ENCODE measurements at places on chromosomes 16 and 17.

DNA sequence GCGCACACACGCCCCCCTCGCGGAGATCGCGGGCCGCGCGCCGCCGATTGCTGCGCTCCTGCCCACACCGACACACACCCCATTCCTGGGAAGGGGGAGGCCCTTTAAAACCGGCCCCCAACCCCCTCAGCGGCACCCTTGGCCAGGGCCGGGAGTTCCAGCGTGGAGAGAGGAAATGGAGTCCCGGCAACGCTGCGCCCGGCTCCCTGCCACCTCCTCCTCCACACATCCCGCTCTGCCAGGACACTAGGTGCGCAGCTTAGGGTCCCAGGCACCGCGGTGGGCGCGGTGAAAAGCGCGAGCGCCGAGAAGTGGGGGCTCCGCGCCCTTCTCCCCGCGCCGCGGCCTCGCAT, 397 bp downstream of the CDC42EP4 start:
- DNase-seq = no peak

- DNase-seq = peak; percentile 76
These were observed 41.1 kb downstream of the FTO start for GRCh38 chr16:53745086-53745485.

DNA sequence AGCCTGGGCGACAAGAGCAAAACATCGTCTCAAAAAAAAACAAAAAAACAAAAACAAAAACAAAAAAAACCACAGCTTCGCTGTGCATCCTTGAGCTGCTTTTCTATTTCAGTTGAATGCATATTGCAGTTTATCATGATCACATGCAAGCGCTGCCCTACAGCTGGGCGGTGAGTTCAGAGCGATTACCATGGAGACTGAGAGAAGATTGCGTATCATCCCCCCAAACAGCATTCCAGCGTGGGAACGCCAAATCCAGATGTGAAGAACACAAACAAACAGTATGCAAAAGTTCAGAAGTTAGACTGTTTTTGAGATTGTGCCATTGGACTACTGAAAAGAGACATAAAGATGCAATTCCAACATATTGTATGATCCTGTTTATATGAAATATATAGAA, 15.1 kb upstream of the SLC52A1 start:
- DNase-seq = no peak

DNA sequence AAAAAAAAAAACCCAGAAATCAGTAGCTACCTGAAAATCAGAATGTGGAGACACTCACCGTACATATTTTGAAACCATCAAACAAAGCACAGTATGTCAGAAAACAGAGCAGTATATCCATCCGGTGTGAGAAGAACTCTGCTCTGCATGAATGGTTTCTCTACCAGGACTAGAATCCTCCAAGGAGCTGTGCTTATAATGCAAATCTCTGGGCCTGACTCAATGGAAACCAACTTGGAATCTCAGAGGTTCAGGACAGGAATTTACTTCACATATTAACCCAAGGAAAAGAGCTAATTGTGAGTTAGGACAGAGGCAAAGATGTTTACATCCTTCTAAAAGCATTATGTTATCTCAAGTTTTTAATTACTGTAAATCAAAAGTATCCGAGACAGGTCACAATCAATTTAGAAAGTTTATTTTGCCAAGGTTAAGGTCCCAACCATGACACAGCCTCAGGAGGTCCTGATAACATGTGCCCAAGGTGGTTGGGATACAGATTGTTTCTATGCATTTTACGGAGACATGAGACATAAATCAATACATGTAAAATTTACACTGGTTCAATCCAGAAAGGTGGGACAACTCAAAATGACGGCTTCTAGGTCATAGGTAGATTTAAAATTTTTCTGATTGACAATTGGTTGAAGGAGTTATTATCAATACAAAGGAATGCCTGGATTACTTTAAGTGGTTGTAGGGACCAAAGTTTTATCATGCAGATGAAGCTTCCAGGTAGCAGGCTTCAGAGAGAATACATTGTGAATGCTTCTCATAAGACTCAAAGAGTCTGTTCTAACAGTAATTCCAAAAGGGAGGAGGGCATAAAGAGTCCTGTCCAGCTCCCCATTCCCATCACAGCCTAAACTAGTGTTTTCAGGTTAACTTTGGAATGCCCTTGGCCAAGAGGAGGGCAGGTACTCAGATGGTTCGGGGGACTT, 164.1 kb downstream of the CDH8 start:
- no peak for DNase-seq

- no peak for DNase-seq
These were observed 30.3 kb downstream of the PIK3R5 start for GRCh38 chr17:8935191-8935590.

- peak; percentile 87 for DNase-seq
These were observed 9.3 kb upstream of the WBP2 start for GRCh38 chr17:75864448-75864871.

DNA sequence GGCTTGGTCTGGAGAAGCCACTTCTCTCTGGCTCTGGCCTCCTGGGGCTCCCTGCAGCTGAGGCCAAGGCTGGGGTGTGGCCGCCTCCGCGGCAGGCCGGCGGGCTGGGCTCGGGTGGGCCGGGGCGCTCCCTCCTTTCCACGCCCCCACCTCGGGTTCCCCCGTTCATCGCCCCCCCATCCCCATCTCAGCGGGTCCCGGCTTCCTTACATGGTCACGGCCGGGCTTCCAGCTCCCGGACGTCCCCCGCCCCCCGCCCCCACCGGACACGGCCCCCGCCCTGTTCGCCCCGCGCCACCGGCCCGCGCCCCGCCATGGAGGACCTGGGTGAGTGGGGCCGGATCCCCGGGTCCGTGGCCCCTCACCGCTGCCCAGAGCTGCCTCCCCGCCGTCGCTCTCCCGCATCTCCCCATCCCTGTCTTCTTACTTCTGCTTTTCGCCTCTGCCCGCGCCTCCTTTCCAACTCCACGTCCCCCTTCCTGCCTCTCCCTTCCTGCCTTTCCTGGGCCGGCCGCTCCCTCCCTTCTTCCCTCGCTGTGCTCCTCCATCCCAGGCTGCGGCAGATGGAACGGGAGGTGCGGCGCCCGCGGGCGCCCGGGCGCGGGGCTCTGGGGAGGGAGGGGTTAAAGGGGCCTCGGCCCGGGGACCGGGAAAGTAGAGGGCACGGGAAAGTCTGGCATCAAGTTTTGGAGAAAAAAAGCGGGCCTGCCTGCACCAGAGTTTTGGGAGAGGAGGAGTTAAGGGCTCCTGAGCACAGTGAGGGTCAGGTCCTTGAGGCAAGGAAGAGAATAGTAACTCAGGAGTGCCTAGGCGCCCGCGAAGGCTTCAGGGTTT, at the start of gene TGFB1I1:
Gene TGFB1I1 (plus strand): TSS at position 278 of the 834 bp plus-strand sequence. CDS start 37 bp downstream, at position 315.
- peak; percentile 67 for DNase-seq

GRCh38 chr16:17308186-17308585, 162.6 kb downstream of the XYLT1 start:
- DNase-seq = no peak

GRCh38 chr17:38352245-38353085, 821 bp downstream of the SOCS7 start:
- DNase-seq = no peak

- DNase-seq = no peak
These were observed 13.5 kb downstream of the ADORA2B start for GRCh38 chr17:15958484-15958854.

DNA sequence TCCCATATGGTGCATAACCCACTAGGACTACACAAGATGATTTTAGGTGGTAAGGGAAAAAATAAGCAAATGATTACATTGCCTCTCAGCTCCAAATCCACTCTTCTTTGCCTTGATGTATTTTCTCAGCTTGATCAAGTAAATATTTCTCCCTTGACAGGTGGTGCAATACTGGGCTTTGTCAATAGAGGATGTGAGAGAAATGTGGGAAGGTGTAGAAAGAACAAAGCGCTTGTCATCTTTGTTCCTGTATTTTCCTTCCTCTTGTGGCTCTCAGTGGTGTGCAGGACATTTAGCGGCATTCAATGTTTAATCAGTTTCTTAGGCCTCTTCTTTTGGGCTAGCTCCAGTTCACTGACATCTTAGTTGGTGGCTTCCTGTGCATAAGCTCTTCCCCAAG, 1165.8 kb upstream of the GOT2 start:
- DNase-seq = no peak

DNA sequence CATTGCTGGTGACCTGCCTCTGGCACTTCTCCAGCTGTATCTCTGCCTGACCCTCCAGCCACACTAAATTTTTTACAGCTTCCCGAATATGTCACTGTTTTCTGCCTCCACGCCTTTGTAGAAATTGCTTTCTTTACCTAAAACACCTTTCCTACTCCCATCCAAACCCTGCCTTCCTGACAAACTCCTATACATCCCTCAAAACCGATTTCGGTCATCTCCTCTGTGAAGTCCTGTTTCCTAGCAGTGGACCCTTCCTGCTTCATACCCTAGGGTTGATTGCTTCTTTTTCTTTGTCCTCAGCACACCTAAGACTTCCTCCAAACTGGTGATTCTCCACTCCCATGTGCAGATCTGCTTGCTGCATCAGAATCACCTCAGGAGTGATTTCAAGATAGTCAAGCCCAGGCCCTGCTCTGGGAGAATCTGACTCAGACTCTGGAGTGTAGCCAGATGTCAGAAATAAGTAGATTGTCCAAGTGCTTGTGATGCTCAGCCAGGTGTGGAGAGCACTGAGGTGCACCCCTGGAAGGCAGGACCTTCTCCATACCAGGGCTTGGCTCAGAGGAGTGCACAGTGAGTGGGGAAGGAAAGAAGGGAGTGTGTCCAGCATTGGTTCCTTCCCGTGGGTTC, 184.2 kb downstream of the COPRS start:
- peak; percentile 71 for DNase-seq

DNA sequence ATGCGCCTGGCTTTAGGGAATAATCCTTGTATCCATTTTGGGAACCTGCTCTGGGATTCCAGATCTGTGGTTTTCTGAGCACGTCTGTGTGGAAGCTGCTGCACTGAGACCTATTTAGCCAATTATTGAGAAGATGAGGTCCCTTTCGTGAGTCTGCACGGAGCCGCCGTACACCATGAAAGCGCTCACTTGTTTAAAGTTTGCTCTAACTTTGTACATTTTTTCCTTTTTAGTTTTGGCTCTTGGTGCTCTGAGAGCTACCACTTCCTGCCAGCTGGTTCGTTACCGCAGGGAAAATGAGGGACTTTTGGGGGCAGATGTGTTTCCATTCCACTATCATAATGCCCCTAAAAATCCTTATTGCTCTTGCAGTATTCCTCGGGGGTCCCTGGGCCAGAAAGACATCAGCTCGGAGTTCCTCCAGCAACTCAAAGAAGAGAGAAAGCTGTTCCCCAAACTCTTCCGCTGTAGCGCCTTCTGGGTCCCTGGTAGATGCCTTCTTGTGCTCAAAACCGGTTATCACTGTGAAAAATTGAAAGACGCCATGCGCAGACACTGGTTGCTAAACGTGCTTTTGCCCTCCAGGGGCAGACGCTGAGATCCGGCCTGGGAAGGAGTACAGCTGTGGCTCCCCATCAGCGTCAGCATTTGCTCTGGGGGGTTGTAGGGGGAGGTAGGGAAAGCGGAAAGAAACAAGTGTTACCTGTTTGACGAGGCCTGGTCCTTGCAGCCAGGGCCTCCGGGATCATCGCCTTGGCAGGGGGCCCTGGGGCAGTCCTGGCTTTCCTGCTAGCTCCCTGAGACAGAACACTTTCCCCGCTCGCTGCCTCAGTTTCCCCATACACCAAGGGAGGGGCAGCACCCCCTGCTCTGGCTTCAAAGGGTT, 238.1 kb downstream of the MRTFB start:
- DNase-seq = no peak

DNA sequence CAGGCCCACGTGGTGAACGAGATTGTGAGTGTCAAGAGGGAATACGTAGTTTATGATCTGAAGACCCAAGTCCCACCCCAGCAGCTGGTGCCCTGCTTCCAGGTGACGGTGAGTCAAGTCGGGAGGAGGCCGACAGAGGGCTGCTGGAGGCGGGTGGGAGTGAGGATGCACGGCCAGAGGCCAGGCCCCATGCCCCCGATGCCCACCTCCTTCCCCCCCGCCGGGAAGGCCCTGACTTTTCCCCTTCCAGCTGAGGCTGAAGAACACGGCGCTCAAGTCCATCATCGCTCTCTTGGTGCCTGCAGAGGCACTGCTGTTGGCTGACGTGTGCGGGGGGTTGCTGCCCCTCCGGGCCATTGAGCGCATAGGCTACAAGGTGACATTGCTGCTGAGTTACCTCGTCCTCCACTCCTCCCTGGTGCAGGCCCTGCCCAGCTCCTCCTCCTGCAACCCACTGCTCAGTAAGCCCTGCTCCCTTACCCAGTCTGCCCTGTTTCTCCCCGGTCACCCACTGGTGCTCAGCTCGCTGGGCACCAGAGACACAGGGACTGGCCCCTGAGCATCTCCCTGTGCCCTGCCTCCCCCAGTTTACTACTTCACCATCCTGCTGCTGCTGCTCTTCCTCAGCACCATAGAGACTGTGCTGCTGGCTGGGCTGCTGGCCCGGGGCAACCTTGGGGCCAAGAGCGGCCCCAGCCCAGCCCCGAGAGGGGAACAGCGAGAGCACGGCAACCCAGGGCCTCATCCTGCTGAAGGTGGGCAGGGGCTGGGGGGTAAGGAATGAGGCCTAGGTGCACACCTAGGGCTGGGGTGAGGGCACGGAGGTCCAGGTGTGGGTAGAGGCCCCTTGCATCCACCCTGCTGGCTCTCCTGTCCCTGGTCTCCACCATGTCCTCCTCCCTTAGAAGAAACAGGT, 2.6 kb downstream of the ZACN start:
- DNase-seq = no peak

- no peak for DNase-seq
These were observed 41.5 kb upstream of the B4GALNT2 start for GRCh38 chr17:49090878-49091594.

GRCh38 chr17:56119191-56119590, 34.1 kb upstream of the ANKFN1 start:
- DNase-seq = no peak

DNA sequence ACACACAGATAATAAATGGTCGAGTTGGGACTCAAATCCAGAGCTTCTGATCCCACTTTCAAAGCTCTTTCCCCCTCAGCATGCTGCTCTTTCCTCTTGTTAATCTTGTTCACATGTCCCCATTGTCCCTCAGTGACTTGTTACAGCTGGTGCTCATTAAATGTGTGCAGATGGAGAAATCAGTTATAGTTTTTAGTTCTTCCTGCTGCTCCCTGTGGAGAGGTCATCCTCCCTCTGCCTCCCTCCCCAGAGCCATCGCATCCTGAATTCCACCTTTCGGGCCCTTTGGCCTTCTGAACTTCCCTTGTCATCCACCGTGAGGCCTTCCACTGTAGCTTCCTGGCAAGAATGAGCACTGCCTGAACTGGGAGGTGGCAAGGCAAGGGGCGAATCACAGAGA, 179.6 kb downstream of the WSCD1 start:
- DNase-seq = no peak

- no peak for DNase-seq
These were observed 148.2 kb upstream of the HS3ST2 start for GRCh38 chr16:22665803-22666202.

DNA sequence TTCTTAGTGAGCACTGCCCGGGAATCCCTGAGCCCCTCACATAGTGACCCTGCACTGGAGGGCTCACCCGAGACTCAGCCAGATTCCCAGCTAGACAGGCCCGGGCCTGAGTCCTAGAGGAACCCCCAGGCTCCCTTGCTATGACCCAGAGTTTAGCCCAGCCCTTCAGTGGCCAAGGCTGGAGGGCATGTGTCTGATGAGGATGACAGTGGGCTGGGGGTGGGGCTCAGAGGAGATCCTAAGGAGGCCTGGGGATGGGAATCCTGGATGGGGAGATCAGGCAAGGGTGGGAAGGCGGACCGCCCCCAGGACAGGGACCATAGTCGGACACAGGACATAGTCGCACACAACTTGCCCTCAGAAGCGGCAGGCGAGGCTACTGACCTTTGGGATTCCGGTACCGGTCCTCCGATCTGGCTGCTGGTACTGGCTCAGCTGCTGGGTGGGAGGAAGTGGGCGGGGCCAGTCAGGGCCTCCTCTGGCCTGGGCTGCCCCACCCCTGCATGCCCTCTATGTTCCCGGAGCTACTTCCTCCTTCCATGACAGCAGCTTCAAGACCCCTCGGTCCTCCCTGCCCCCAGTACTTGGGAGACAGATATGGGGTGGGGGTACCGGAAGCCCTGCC, 1.1 kb downstream of the CD79B start:
- DNase-seq = no peak
